Hypothalamus (tissue), 51 donors: ENCODE measurements at places on chromosomes 1 and 21.

- DNase-seq, result no peak
These were observed 27.8 kb upstream of the SLC19A1 start for GRCh38 chr21:45570071-45570470.

DNA sequence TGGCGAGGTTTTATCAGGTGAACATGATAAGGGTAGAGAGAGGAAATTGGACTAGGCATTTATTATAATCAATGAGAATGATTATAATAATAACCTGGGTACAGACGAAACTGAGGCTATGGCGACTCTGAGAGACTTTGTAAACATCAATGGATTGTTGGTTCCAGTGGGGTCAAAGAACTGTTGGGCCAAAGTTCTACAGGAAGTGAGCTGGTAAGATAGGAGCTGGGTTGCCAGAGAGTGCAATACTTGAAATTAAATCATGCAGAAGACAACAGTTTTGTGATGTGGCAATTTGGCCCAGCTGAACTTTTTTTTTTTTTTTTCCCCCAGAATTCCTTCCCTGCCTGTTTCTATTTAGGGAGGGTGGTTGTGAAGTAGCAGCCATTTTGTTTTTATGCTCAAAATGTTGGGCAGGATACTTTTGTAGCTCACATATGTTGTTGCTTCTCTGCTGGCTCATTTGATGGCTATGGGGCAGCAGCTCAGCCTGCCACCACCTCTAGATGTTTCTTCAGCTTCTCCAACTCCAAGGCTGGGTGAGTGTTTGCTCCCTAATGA is 286.5 kb upstream of the B3GALT2 start:
- DNase-seq, result no peak

DNA sequence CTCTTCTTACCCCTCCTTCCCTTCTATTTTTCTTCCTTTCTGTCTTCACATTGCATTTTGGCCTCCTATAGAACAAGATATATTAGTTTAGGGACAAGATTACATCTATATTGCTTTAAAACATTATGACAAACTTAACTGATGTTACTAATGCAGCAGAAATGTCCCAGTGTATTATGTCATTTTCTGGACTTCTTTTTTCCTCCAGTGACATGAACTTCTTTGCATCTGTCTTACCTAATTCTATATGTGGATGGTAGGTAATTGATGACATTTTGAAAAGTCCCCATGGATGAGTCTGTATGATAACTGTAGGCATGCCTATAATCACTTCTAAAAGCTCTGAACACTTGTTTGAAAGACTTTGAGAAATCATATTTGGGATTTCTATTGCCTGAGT is 89.5 kb downstream of the FNBP1L start:
- no peak for DNase-seq

GRCh38 chr1:12200208-12200607 is 29.6 kb upstream of the VPS13D start:
- DNase-seq, result no peak

DNA sequence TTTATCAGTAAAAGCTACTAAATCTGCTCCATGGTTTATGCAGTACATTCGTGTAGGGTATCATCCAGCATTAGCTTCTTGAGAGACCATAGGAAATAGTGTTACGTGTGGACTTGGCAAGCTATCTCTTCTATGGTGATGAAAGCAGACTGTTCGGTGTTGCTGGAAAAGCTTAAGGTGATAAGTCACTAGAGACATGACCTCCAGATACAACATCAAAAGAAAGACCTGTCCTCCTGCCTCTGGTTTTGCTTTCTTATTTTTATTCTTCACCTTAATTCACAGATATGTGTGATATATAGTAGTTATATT is 53.5 kb upstream of the S1PR1 start:
- DNase-seq, result no peak

GRCh38 chr1:207245124-207245523 is 76.4 kb upstream of the CD55 start:
- DNase-seq, result no peak

- DNase-seq, result no peak
These were observed 116.7 kb downstream of the RHOU start for GRCh38 chr1:228852024-228852423.

DNA sequence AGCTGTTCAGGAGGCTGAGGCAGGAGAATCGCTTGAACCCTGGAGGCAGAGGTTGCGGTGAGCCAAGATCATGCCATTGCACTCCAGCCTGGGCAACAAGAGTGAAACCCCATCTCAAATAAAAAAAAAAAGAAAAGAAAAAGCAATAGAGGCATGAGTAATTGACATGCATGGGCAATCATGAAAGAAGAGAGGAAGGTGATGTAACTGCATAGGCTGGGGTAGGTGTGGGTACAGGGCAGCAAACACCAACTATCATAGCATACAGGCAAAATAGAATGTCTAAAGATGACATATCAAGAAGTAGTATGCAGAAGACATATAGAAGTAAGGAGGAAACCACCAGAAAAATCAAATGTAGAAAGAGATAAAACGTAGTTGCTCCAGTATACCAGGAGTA is 19.0 kb upstream of the MGST3 start:
- DNase-seq, result no peak

DNA sequence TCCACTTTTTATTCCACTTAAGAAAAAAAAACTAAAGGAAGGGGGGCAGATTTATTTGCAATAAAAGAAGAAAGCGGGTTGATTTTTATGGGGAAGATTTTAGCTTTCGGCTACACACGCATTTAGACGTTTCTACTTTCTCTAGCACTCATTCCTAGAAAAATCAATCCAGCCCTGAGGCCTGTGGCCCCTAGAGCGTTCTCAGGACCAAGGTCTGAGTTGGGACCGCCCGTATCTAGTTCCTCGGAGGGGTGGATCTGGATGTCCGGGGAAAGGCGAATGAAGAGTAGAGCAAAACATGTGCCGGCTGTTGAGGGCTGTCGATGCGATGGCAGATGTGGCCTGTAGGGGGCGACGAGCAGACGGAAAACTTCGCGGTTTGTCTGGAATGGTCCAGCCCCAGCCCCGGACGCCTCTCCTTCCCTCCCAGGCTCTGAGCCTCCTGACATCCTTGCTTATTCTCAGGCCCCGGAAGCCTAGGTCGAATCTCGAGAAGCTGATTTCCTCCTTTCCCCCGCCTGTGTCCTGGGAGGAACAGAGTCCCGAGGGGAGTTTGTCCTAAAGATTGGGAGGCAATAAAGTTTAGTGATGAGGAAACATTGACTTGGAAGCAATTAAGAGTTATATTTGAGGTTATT is 5.2 kb downstream of the FOXD3 start:
- no peak for DNase-seq

DNA sequence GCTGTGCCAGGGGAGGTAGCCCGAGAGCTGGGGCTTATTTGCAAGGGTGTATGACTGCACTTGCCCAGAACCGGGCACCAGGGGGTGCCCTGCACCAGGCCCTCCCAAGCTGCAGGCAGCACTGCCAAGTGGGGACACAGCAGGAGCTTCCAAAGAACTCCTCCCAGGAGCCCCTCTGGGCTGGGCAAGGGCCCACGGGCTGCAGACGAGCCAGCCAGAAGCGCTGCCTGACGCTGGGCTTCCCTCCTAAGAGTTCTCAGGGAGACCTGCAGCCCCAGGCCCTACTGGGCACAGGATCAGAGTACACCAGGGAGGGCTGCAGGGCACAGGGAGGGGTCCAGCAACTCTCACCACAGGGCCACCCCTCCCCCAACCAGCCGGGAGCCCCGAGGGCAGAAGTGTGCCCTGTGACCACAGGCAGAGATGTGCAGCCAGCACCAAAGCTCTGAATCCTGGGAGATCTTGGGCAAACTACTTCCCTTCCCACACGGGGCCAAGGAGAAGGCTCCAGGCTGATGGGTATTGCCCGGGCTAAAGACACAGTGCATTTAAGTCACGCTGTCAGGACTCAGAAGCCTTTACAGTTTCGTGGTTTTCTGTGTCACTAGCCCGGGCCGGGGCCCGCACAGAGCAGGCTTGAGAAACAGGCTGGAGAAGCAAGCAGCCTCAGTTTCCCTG is 63.4 kb downstream of the KCNAB2 start:
- no peak for DNase-seq

- no peak for DNase-seq
These were observed 62.0 kb downstream of the SLC44A5 start for GRCh38 chr1:75548721-75549480.

GRCh38 chr21:39796466-39796865 is 51.5 kb downstream of the IGSF5 start:
- no peak for DNase-seq

DNA sequence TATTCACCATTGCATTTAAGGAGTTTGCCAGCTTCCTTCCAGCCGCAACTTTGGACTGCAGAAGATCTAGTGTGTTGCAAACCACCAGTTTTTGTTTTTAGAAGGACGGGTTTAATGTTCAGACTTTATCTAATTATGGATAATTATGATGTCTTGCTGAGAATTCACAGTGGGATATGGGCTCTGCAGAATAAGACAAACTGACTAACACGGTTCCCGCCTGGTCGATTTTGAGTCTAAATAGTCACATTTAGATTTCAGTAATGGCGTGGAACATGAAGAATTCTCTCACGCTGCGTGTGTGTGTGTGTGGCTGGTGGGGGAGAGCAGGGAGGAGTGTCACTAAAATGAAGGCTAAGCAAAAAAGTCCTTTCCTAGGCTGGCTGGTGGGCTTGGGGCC is 48.5 kb upstream of the DMRTB1 start:
- no peak for DNase-seq

GRCh38 chr1:241352401-241352800 is 4.6 kb downstream of the RGS7 start:
- DNase-seq, result no peak

DNA sequence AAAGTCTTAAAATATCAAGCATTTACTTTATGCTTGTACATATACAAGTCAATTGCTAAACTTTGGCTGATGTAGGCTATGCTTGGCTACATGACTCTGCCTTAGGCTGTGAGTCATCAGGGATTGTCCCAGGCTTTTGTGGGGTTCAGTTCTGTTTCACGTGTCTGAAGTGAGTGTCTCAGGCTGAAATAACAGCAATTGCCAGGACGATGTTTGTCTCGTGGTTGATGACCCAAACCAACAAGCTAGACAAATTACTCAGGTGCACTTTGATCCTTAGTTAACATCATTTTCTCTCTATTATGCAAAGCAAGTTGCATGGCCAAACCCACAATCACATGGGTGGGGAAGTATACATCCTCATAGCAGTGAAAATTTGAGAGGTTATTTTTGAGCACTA is 410.1 kb downstream of the BRINP3 start:
- DNase-seq, result no peak

DNA sequence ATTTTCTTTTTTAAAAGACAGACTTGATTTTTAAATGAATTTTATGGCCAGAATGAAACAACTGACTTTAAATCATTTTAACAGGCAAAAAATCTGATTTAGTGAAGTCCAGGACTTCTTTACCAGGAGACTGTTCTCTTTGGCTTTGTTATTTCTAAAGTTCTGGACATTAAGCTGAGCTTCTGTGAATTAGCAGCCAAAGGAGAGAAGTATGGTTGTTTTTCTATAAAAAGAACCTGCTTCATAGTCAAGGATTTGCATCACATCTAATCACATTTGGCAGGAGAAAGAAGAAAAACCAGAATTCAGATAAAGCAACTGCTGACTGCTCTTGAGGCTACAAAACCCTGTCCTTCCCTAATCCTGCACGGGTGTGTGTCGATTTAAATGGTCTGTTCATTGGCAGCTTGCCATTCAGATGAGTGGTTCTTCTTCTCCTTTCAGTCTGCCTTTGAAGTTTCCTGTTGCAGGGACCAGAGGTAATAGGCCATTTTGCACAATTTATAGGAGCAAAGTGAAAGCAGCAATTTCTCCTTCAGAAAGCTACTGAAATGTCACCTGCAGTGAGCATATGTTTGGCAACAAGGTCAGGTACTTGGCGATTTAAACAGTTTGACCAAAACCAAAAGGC is 215.4 kb downstream of the OLFM3 start:
- DNase-seq, result no peak

- no peak for DNase-seq
These were observed 176.9 kb upstream of the HMGB4 start for GRCh38 chr1:33687000-33687399.

DNA sequence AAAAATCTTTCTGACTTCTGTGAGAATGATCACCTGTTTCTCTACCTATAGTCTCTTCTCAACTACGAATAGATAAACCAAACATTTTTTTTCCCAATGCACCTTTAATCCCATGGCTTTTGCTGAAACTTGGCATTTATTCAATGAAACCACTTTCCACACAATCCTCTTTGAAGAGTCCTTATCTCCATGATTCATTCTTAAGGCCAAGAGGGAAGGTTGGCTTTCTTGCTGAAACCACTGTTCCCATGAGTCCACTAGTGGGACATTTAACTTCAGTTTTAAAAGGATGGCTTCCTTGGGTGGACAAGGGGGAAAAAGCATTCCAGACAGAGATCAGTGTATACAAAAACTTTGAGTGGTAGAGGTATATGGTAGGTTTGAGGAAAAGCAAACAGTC is 73.6 kb downstream of the CRB1 start:
- no peak for DNase-seq

GRCh38 chr1:202192770-202193613 is 607 bp upstream of the LGR6 start:
- no peak for DNase-seq

DNA sequence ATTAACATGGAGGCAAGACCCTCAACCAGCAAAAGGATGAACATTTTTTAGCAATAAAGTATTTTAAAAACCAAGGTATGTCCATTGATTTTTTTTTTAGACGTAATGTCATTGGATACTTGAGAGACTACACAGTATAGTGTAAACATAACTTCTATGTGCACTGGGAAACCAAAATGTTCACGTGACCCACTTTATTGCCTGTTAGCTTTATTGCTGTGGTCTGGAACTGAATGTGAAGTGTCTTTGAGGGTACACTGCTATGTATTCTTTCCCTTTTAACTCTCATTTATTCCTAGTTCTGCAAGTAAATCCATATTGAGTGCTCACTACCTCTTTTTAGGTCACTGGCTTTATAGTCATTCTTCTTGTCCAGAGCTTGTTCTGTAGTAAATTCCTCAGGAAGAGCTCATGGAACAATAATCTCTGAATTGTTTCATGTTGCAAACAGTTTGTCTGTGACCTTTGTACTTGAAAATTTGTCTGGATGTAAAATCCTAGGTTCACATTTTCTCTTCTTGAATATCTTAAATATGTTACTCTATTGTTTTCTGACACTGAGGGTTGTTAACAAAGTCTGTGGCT is 20.6 kb downstream of the ABCD3 start:
- DNase-seq, result no peak

GRCh38 chr1:1419363-1419812 is 1.7 kb downstream of the ANKRD65 start:
- no peak for DNase-seq

DNA sequence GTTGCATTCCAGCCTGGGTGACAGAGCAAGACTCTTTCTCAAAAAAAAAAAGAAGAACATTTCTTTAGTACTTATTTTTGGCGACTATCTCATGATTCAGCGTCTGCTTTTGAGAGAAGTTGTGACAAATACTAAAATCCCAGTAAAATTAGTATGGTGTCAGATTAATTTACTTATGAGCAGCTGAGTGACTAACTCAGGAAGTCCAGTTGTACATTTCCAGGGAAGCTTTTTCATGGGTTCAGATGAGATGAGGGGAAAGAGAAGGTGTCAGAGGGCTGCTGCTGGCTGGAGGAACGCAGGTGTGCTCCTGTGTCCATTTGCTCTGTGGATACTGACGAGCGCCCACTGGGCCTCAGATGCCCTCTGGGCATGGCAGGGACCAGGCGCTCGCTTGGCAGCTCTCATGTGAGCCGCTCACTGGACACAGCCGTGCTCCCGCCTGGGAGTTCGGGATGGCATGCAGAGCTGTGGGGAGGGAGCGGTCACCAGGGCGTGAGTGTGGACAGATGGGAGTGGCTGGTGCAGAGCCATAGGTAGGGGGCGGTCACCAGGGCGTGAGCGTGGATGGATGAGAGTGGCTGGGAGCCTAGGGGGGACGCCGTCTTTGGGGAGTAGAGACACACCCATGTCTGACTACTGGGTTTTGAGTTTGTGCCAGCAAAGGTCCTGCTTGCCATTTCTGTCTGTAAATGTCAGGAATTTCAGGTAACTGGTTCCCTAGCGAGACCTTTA is 55.0 kb downstream of the ADARB1 start:
- no peak for DNase-seq
